Activated CD4-positive, alpha-beta T cell treated with anti-CD3 and anti-CD28 coated beads, Interleukin-2, amount 50 U/mL, for 16 hours (primary cell): ENCODE measurements at places on chromosomes 1 and 21.

GRCh38 chr1:201348211-201348566 lies 29.3 kb downstream of the TNNT2 start:
- peak; percentile 36 for DNase-seq

DNA sequence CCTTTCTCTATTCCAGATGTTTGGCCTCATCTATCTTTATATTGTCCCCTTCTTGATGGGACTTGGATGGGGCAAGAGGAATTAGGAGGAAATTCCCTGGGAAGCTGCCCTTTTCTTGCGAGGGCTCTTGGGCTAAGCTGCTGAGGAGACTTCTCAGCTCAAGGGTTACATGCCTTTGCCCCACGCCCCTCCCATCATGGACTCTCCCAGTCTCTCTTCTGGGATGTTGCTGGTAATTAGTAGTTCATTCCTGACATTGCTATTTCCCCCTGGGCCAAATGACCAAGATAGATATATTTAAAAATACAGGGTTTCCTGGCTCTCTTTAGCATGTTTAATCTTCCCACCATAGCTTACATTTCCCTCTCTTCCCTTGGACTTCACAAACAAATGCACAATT lies 90.6 kb upstream of the RALGPS2 start:
- no peak for DNase-seq

DNA sequence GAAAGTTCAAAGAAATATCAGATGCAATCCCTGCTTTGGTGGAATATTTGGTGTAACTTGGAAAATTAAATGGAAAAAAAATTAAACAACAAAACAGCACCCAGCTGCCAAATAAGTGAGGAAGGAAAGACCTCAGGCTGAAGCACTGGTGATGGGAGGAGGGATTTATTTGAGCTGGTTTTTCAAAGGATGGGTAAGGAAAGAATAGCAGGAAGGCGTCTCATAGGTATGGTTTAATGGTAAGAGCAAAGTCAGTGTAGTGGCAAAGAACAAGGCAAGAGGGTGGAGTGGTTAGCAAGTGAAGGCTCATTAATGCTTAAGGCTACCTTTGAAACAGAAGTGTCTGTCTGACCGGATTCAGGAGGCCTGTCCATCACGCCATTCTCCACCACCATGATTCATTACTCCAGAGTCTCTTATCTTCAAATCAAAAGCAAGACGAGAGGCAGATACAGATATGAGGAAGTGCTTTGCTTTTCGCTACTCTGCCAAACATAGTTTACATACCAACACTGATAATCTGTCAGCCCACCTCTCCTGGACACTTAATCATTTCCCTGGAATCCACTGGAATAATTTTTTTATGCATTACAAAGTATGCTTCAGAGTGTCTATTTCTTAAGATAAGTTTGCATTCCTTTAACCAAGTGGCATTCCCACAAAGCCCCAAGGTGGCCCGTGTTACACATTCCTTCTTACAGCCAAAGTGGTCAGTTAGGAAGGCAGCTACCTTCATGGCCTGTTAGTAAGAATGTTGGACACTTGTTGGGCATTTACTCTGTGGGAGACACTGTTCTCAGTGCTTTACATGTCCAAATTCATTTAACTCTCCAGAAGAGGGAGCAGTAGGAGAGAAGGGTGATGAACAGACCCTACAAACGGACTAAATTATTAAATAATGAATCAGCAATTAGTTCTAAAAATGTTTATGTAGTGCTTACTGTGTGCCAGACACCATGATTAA lies 146.6 kb downstream of the ROR1 start:
- no peak for DNase-seq

GRCh38 chr1:109454497-109455133 lies 11.7 kb upstream of the SYPL2 start:
- DNase-seq, result no peak

GRCh38 chr1:180603223-180603849 lies 28.5 kb upstream of the XPR1 start:
- no peak for DNase-seq

GRCh38 chr1:41400225-41400624 lies 39.0 kb downstream of the FOXO6 start:
- no peak for DNase-seq

DNA sequence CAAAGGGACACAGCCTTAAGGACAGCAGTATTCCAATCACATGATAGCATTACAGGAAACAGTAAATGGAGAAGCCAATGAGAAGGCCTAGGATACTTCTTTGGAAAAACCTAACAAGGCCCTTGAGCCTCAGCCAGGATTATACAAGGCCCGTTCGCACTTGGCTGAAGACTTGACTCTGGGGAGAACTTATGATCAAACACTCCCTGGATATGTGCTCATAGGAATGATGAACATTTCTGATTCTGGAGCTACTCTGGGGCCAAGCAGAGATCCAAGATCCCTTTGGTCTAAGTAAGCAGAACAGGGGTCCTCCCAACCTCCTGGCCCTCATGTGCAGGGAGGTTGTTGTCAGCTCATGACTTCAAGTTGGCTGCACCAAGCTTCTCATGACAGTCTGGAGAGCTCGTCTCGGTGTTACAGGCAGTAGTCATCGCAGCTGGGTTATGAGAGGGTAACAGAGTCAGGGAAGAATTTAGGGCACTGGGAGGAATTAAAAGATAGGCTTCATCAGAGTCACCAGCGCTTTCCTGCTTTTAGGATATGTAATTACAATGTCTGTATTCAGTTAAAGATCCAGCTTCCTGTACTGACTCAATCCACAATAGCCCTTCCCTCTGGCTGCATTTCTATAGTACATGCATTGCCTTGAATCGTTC lies 92.5 kb upstream of the IRF2BP2 start:
- no peak for DNase-seq

DNA sequence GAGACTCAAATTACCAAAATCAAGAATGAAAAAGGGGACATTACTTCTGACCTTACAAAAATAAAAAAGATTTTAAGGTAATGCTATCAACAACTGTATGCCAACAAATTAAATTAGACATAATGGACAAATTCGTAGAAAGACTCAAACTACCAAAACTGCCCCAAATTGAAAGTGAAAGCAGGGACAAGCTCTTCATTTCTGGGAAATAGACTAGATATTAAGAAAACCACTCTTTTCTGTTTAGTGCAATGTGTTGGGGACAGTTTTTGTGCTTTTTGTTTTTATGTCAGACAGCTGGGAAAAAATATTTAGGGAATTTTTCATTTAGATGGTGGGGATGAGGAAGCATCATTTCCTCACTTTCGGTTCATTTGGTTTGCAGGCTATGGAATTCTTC lies 4.9 kb upstream of the GBP1 start:
- peak; percentile 27 for DNase-seq

- peak; percentile 59 for DNase-seq
Observed at GRCh38 chr21:35358008-35358407, 308.9 kb upstream of the RUNX1 start.

DNA sequence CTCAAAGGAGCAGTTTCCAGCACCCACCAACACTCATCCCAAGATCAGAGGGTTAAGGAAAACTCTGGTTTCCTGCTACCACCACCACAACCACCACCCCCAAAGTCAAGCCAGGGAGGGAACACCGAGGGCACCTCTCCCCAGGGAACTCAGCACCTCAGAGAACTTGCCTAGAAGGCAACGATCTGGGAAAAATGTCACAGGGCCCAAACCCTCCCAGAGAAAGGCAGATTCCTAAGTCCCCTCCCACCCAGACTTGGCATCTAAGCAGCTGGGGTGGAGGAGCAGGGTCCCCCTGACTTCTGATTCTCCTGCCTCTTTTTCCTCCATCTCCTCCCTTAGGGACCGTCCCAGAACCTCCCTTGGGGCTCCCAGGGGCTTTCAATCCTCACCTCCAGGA lies 10.6 kb downstream of the KANK4 start:
- no peak for DNase-seq
